AG09309 (cell line): ENCODE measurements at places on chromosomes 11 and 22.

- no peak for DNase-seq
These were observed 37.5 kb downstream of the TNRC6B start for GRCh38 chr22:40215266-40215665.

DNA sequence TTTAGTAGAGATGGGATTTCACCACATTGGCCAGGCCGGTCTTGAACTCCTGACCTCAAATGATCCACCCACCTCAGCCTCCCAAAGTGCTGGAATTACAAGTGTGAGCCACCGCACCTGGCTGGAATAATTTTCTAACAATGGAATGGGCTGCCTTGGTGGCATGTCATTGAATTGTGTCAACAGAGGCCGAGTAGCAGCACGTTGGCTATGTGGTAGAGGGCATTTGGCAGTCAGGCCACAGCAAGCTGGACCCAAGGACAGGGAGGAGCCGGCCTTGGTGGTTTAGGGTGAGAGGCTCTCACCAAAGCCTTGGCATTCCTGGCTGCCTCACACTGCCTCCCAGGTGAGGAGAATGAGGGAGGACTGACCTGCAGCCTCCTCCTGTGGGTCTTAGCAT is 4.1 kb upstream of the NIPSNAP1 start:
- DNase-seq = no peak

- DNase-seq = no peak
These were observed 20.3 kb upstream of the TENM4 start for GRCh38 chr11:79461144-79461543.

- no peak for DNase-seq
These were observed 78.4 kb downstream of the RBFOX2 start for GRCh38 chr22:35950262-35950661.

DNA sequence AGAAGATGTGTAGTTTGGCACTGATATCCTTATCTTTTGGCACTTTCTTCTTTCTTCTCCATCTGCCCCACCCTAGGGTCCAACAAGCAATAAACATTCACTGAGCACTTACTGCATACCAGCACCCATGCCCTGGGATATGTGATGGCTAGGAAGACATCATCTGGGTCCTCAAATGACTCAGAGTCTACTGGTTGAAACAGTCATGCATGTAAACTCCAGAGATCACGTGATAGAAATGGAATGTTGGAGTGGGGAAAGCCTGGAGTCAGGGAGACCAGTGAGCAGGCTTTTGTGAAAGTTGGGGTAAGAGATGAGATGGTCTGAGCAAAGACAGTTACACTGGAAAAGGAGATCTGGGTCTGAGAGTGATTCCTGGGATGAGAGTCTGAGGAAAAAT is 724.9 kb upstream of the TENM4 start:
- no peak for DNase-seq

DNA sequence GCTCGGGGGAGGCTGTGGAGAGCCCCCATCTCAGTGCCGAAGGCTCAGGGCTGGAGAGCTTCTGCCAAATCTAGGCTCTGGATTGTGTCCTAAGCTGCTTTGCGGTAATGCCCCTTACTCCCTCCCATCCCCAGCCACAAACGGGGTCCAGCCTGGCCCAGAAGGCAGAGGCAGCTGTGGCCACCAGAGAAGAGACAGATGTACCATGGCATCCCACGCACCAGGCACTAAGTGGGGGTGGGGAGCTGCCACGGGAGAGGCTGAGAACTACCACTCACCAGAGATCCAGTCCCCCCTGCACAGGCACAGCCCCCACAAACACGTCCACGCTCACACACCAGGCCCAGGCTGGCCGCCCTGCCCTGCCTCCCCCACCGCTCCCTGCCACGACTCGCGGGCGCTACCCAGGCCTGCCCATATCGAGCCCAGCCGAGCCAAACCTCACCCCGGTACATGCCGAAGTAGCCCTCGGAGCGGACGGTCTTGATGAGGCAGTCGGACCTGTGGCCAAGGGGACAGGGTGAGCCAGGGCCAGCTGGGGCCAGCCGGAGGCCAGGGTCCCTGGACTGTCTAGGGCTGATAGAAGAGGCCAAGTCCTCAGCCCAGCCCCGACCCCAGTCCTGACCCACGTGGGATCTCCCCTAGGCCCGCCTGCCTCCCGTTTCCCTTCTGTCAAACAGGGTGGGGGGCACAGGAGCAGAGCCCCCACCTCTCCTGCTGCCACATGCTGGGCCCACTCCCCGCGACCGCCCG is 3.9 kb downstream of the SLC25A22 start:
- no peak for DNase-seq

DNA sequence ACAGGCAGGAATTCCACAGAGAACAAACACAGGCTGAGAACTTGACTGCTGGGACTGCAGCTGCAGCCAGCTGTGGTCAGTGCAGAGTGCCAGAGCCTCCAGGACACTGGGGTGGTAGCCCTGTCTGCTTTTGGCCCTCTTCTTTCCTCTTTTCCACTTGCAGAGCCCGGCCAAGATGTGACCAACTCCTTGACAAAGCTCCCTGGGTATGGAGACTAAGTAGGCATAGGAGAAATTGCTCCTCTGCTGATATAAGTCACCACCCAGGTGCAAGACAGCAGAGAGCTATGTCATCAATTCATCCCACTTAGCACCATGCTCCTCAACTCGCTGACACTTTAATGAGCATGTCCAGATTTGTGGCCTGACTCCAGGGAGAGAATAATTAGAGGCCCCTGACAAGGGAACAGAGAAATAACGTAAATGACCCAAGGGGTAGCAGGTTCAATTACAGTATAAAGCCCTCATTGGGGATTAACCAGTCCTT is 369.4 kb upstream of the B3GAT1 start:
- DNase-seq = no peak

GRCh38 chr11:65736810-65737209 is 16.2 kb upstream of the RNASEH2C start:
- DNase-seq = no peak

DNA sequence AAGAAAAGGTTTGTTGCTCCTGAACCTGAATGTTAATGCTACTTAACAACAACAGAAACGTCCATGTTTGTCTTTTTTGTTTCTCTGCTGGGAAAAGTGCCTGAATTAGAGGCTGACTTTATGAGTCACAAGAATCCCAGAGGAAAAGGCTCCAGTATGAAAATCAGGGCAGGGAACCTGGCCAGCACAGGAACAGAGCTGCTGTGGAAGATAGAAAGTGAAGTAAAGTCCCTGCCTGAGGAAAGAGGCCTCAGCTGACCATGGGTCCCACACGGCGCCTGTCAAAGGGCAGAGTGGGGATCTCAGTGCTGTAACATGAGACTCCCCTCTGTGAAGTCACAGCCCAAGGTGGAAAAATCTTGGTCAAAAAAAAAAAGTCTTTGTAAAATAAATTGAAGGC is 632.3 kb upstream of the CCDC90B start:
- DNase-seq = no peak

GRCh38 chr11:75429902-75430713 is 2.9 kb downstream of the KLHL35 start:
- DNase-seq = no peak

- DNase-seq = no peak
These were observed 886 bp downstream of the SHISA8 start for GRCh38 chr22:41913842-41914534.

DNA sequence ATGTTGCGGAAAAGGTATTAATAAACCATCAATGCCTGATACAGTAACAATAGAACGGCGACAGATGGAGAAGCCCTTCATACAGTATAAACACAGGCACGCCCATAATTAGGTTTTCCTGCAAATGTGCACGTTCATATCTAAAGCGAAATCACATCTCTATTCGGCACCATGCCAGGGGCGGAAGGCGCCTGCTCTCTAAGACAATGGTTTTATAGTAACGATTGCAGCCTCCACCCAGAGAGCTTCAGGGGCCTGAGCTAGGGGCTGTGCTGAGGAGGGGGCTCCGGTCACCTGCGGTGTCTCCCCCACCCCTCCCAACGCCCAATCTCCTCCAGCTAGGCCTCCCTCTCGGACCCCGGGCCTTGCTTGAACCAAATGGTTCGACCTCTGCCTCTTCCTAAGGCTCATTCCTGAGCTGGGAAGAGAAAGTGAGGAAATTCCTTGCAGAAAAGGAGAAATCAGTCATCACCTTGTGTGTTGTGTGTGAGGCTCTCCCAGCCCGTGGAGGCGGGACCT is 9.6 kb downstream of the KRTAP5-5 start:
- no peak for DNase-seq

DNA sequence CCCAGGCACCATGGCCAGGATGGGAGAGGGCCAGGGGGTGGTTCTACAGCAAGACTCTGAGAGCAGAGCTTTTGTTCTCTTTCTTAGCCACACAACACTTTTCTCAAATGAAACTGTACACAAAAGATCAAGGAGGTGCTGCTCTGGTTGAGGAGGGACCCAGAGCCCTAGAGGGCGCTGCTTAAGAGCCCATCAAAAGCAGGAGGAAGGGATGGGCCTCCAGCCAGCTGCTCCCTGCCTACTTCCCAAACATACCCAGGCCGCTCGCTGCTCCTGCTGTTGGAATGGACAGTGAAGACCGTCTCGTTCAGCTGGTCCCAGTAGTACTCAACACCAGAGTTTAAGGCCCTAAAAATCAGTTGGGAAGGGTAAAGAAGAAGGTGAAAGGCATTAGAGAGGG is 18.4 kb upstream of the CHRM4 start:
- no peak for DNase-seq

GRCh38 chr11:43747130-43747802 is 66.7 kb downstream of the HSD17B12 start:
- DNase-seq = no peak

DNA sequence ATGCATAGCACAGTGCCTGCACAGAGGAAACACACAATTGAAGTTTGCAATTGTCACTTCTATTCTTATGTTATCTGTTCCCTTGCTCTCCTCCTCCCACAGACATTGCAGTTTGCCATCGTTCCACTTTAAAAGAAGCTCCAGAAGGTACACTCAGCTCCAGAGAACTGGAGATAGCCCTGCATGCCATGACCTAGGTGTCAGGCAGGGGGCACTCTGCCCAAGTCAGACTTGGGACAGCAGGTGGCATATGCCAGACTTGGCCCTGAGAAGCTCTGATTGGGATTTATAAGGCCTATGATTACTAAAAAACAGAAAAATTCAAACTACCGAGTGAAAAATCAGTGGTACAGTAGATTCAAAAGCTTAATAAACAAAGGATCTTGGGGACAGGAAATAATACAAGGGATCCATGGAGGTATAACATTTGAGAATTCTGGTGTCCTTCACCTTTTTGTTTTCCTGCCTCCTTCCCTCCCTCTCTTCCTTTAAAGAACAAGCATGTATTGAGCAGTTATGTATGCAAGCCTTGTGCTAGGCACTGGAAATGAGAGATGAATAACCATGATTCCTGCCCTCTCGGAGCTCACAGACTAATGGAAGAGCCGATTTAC is 40.0 kb downstream of the TENM4 start:
- no peak for DNase-seq

GRCh38 chr11:112085822-112086421 is 634 bp downstream of the TIMM8B start:
- DNase-seq = no peak
